Common myeloid progenitor, CD34-positive (primary cell): ENCODE measurements at places on chromosomes 12 and 14.

DNA sequence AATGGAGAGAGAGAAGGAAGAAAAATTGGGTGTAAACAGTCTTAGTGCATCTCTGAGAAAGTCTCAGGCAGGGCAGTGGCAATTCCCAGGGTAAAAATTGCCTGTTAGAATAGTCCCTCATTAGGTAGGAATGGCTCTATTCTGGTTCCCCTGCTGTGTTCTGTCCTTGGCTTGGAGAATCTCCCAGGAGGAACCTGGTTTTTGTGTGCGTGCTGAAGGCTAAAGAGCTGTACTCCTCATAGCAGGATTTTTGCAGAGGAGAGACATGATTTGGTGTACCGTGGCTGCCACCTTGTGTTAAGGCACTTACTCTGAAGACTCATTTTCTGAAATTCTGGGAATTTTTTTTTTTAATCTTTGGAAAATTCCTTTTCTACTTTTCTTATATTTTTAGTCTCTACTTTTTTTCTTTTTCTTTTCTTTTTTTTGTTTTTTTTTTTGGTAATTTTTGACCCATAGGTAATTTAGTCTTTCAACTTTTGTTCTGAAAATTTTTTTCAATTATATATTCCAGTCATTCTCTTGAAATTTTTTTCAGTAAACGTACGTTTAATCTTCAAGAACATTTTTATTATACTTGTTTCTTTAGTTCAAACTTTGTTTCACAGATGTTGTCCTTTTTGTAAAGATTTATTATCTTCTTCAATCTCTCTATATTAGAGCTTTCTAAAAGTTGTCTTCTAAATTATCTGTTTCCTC is 63.8 kb downstream of the FBXO33 start:
- DNase-seq = peak; percentile 71

DNA sequence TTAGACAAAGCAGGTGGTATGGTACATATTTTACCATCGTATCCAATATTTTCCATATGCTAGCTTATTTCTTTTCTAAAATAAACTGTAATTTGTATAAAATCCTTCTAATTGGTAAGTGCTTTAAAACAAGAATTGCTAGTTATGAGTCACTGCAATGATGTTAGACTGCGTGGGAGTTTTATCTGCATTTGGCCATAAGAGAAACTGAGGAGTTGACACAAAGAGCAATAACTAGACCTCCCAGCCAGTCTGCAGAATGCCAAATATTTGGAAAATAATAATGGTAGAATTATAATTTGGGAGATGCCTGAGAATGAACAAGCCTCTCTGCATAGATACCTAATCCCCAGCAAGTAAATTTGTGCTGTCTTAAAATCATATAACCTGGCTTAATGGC is 61.7 kb upstream of the PTPRR start:
- no peak for DNase-seq

GRCh38 chr14:64683264-64683663 is 21.0 kb upstream of the PLEKHG3 start:
- DNase-seq = no peak

DNA sequence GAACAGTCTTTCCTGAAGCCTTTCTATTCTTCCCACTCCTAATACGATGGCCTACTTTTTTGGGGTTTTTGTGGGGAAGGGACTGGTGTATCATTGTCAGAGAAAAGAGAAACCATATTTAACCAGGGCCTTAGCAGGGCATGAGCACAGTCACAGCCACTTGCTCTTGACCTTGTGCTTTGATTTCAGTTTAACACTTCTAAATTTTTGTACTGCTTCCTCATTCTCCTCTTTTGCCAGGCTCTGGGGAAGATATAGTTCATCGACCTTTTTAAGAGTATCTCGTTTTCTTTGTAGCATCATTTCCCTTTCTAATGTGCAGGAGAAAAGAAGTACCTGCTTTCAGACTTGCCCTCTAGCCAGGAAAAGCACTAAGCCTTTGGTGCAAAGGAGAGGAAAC is 2.2 kb downstream of the ZBTB1 start:
- DNase-seq = no peak

GRCh38 chr12:4089121-4089606 is 184.4 kb upstream of the CCND2 start:
- DNase-seq = no peak

- no peak for DNase-seq
Observed at GRCh38 chr12:109169262-109169661, 52.9 kb downstream of the ACACB start.
